ENCODE measurements at places on chromosomes 3 and 15.

- H3K27me3 ChIP-seq, result no peaks in the 10 kb centered on the region
- H3K4me1 ChIP-seq, result no peaks in the 10 kb centered on the region
- H3K27ac ChIP-seq, result no peak overlapping the region
- H3K36me3 ChIP-seq, result no peaks in the 10 kb centered on the region
These were observed 31.2 kb downstream of the DPH6 start for GRCh38 chr15:35514759-35515158.

- peaks cover 6% of the 10 kb centered on the region for H3K4me1 ChIP-seq
- H3K27ac ChIP-seq, result no peak overlapping the region
- no peak for DNase-seq
- H3K4me3 ChIP-seq, result no peak overlapping the region
- no peaks in the 10 kb centered on the region for H3K36me3 ChIP-seq
- H3K27me3 ChIP-seq, result no peaks in the 10 kb centered on the region
These were observed 6.5 kb downstream of the TWF2 start for GRCh38 chr3:52232279-52233107.

DNA sequence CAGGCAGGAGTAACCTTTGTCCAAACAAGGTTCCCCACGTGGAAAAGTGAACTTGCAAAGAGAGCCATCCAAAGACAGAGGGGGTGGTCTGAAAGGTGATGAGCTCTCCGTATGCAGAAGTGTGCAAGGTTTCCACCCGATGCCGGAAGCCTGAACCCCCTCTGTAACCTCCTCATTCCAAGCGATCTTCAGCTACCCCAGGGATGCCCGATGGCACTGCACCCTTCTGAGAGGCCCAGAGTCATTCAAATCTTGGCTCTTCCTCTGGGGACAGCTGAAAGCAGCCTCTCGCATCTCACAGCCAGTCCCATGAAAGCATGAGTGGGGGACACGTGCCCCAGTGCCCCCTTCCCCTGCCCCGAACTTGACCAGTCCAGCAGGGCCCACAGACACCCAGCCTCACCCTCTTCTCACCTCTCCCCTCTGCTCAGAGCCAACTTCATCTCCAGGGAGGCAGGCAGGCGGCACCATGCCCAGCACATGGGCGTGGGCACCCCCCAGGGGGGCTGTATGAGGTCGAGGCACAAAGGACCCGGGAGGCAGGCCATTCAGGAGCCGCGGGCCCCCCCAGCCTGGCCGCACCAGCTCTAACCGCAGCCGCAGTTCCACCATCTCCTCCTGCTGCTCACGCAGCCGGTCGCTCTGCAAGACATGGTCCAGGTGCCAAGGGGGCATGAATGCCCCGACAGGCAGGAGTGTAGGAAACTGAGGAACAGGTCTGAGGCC lies 8.7 kb downstream of the KIF7 start:
- no peaks in the 10 kb centered on the region for H3K36me3 ChIP-seq
- H3K4me3 ChIP-seq, result no peak overlapping the region
- no peak for DNase-seq

DNA sequence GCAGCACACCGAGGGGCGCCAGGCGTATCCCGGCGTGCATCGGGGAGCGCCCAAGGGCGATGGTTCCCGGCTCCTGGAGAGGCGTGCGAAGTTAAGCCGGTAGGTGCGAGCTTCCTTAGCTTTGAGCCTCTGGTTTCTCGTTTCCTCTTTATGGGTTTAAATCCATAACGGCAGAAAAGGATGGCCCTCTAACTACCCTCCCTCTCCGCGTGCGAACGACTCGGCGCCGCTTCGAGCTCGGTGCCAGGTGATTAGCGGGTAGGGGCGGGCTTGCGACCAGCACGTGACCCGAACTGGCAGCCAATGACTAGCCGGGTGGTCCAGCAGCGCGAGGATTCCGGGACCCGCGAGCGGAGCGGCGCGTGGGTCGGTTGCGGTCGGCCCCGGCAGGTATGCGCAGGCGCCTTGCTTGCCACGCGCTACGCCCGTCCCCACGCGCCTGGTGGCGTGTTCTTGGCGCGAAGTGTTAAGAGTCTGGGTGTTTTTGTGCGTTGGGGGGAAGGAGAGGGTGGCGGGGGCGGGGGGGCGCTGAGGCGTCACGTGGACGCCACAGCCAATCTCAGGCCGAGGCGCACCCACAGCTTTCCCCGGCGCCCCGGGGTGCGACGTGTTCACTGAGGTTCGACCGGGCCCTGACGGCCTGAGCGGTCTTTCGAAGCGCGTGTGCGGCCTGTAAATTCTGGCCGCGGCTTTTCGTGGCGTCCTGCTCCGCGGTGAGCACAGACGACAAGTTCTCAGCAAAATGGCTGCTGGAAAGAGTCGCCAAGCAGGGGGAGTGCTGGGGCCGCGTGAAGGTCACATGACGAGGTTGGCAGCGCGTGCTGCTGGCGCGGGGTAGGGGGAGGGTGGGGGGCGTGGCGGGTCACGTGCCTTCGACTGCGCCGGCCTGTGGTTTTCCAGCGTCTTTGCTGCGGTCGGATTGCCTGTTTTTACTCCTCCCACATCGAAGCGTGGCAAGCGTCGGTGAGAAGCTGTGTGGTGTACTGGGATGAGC lies 38.7 kb upstream of the MGA start:
- peak overlapping the region; percentile 33 for H3K27ac ChIP-seq
- H3K27me3 ChIP-seq, result no peaks in the 10 kb centered on the region
- peaks cover 9% of the 10 kb centered on the region for H3K4me1 ChIP-seq
- DNase-seq, result peak; percentile 80
- H3K4me3 ChIP-seq, result peak overlapping the region; percentile 77

- no peaks in the 10 kb centered on the region for H3K36me3 ChIP-seq
- DNase-seq, result no peak
- H3K4me1 ChIP-seq, result no peaks in the 10 kb centered on the region
- no peak overlapping the region for H3K4me3 ChIP-seq
- no peak overlapping the region for H3K27ac ChIP-seq
These were observed 286.0 kb downstream of the OCA2 start for GRCh38 chr15:27813139-27813538.

- peak; percentile 83 for DNase-seq
- peak overlapping the region; percentile 71 for H3K4me3 ChIP-seq
- no peaks in the 10 kb centered on the region for H3K27me3 ChIP-seq
- H3K27ac ChIP-seq, result peak overlapping the region; percentile 97
- H3K36me3 ChIP-seq, result no peaks in the 10 kb centered on the region
These were observed 3.7 kb downstream of the IQSEC1 start for GRCh38 chr3:13069495-13069894.

- no peak overlapping the region for H3K27ac ChIP-seq
- peaks cover 6% of the 10 kb centered on the region for H3K36me3 ChIP-seq
- no peaks in the 10 kb centered on the region for H3K4me1 ChIP-seq
- no peaks in the 10 kb centered on the region for H3K27me3 ChIP-seq
- DNase-seq, result no peak
These were observed 233.2 kb upstream of the SEMA6D start for GRCh38 chr15:47484059-47484458.

DNA sequence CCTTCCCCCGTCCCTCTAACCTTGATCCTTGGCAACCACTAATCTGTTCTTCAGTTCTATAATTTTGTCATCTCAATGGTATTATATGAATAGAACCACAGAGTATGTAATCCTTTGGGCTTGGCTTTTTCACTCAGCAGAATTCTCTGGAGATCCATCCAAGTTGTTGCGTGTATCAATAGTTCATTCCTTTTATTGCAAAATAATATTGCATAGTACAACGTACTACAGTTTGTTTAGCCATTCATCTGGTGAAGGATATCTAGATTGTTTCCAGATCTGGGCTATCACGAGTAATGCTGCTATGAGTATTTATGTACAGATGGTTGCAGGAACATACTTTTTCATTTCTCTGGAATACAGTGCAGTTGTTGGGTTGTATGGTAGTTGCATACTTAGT lies 76.2 kb downstream of the PLXNA1 start:
- H3K4me3 ChIP-seq, result no peak overlapping the region
- H3K4me1 ChIP-seq, result no peaks in the 10 kb centered on the region
- H3K27me3 ChIP-seq, result peaks cover 32% of the 10 kb centered on the region

DNA sequence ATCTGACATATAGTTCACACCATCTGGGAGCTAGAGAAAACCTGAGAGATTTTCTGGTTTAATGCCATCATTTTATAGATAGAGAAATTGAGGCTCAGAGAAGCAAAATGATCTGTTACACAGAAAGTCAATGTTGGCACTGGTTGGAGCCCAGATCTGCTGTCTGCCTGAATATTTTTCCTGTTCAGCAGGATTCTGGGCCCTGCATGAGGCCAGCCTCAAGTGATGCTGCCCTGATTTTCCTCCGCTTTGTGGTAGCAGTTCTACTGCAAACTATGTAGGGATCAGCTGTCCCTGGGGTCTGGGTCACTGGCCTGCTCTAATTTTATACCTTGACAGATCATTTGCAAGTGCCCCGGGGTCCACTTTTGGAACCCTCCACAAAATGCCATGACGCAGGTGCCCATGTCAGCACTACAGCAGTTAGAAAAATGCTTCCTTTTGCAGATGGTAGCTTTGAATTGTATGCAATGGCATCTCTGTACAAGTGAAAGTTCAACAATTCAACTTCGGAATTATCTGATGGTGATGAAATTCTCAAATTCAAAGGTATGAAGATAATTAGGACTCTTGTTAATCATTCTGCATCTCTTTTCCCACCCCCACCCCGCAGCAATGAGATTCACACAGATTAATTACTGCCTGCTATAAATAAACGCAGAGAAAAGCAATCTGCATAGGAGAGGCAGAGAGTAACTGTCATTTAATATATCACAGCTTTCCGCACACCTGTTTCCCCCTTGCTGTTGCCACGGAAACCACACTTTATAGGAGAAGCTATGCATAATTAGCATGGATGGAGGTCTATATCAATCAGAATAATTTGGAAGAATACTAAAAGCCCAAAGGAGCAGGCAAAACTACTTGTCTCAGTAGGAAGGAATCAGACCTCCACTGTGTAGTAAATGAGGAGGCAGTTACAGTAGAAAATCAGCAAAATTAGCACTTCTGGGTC lies 222.6 kb downstream of the PDCD6IP start:
- no peaks in the 10 kb centered on the region for H3K36me3 ChIP-seq
- H3K4me1 ChIP-seq, result peaks cover 41% of the 10 kb centered on the region
- H3K27me3 ChIP-seq, result no peaks in the 10 kb centered on the region
- H3K27ac ChIP-seq, result no peak overlapping the region

DNA sequence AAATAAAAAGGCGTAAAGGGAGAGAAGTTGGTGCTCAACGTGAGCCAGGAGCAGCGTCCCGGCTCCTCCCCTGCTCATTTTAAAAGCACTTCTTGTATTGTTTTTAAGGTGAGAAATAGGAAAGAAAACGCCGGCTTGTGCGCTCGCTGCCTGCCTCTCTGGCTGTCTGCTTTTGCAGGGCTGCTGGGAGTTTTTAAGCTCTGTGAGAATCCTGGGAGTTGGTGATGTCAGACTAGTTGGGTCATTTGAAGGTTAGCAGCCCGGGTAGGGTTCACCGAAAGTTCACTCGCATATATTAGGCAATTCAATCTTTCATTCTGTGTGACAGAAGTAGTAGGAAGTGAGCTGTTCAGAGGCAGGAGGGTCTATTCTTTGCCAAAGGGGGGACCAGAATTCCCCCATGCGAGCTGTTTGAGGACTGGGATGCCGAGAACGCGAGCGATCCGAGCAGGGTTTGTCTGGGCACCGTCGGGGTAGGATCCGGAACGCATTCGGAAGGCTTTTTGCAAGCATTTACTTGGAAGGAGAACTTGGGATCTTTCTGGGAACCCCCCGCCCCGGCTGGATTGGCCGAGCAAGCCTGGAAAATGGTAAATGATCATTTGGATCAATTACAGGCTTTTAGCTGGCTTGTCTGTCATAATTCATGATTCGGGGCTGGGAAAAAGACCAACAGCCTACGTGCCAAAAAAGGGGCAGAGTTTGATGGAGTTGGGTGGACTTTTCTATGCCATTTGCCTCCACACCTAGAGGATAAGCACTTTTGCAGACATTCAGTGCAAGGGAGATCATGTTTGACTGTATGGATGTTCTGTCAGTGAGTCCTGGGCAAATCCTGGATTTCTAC lies at the start of gene RARB:
RARB (plus strand) TSS at position 322 of the 847 bp plus-strand sequence; CDS start at position 791, 469 bp downstream.
- peak within 1 kb of the TSS; percentile 51 for H3K4me3 ChIP-seq
- no peak within 1 kb of the TSS for H3K27ac ChIP-seq
- peaks cover 15% of the 10 kb centered on the region for H3K4me1 ChIP-seq
- no peaks in the 10 kb centered on the region for H3K36me3 ChIP-seq
- no peak for DNase-seq

DNA sequence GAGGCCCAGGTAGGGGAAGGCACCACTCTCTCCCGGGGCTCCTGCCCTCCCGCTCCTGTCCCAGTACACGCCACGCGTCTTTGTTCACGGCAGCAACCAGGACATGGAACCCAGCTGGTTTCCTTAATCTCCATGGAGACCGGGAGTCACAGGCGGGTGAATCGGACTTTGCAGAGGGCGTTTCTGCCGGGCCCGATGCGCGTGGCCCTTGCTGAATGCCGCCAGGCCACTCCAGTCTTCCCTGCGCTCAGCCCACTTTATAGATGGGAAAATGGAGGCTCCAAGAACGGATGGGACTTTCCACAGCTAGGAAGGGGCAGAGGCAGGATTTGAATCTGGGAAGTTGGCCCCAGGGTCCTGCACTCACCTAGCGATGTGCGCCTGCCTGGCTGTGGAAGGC lies 7.4 kb downstream of the PLXND1 start:
- no peak overlapping the region for H3K4me3 ChIP-seq
- no peaks in the 10 kb centered on the region for H3K36me3 ChIP-seq
- H3K27me3 ChIP-seq, result no peaks in the 10 kb centered on the region
- no peak for DNase-seq
- no peak overlapping the region for H3K27ac ChIP-seq
- H3K4me1 ChIP-seq, result peaks cover 44% of the 10 kb centered on the region

- H3K36me3 ChIP-seq, result no peaks in the 10 kb centered on the region
- no peak for DNase-seq
- no peaks in the 10 kb centered on the region for H3K4me1 ChIP-seq
- no peaks in the 10 kb centered on the region for H3K27me3 ChIP-seq
These were observed 145.8 kb downstream of the LRRK1 start for GRCh38 chr15:101064795-101065569.

DNA sequence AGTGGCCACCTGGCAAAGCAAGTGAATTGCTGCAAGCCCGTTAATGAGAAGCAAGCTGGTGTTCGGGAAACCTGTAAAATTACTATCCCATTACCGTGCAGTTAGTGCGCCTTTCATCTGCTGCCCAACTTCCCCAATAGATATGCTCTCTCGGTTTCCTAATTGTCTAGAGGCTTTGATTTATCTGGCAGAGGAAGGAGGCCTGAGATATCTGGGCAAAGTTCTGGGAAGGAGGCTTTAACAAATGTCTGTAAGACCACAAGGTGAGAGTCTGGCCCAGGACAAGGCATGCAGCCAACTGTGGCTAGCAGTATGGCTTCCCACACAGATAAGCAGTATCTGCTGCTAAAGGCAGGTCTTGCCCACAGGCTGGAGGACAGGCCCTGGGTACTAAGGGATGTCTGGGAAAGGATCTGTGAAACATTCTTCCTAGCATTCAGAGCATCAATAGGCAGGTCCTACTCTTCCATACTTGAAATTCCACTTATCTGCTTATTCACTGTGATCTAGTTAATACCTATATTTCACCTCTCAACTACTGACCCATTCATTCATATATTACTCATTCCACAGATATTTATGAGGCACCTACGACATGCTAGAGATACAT lies 130.0 kb upstream of the SLC2A2 start:
- peaks cover 24% of the 10 kb centered on the region for H3K36me3 ChIP-seq
- H3K27ac ChIP-seq, result no peak overlapping the region
- H3K4me3 ChIP-seq, result no peak overlapping the region
- DNase-seq, result no peak
- peaks cover 6% of the 10 kb centered on the region for H3K4me1 ChIP-seq

- peaks cover 10% of the 10 kb centered on the region for H3K27me3 ChIP-seq
- H3K27ac ChIP-seq, result no peak overlapping the region
- no peaks in the 10 kb centered on the region for H3K4me1 ChIP-seq
- H3K4me3 ChIP-seq, result no peak overlapping the region
These were observed 83.5 kb downstream of the AQP9 start for GRCh38 chr15:58221591-58222241.

GRCh38 chr15:37058316-37058985 lies 41.9 kb downstream of the MEIS2 start:
- DNase-seq, result no peak
- no peaks in the 10 kb centered on the region for H3K4me1 ChIP-seq
- H3K4me3 ChIP-seq, result no peak overlapping the region
- H3K27me3 ChIP-seq, result no peaks in the 10 kb centered on the region
- H3K36me3 ChIP-seq, result no peaks in the 10 kb centered on the region
